ENCODE measurements at places on chromosomes 3 and 15.

DNA sequence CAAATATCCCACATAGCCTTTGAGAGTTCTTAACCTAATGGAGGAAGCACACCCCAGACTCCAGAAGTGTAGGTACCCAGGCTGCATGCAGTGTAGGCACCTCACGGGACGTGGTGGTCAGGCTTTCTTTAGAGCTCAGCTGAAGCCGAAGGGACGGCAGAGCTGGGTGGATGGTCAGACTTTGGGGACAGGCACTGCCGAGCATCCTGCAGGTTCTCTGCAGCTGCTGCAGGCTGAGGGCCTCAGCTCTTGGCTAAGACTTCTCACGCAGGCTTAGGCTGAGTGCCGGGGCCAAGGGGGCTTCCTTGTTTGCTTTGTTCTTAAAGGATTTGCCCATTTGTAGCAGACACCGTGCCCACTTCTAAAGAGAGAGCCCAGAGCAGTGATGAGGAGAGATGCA is 177.0 kb downstream of the RAB11A start:
- DNase-seq: no peak

- DNase-seq: no peak
Measured at GRCh38 chr3:102165367-102165766, 269.4 kb upstream of the ZPLD1 start.

DNA sequence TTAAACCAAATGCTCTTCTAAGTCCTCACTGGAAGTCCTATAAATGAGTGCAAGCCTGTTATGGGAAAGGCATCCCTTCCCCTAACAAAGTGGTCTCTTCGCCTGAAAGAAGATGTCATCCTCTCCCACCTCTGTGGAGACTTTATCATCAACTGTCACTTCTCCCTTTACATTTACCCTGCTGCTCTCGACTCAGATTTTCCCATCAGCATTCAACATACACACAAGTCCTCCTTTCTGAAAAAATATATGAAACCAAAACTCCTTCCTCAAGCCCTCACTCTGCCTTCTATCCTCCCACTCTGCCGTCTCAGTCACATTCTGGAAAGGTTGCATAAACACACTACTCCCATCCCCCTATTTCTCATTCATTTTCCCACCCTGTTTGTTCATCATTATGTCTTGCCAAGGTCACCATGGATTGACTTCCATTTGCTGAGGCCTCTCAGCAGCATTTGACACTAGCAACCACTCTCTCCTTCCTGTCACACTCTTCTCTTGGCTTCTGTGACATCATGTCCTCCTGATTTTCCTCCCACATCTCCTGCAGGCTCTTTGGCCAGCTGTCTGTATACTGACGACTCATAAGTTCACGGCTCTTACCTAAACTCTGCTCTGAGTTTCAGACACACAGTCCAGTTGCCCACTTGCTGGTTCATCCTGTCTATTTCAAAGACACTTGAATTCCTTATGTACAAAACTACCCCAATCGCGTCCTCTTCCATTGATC is 70.3 kb upstream of the SMAD3 start:
- DNase-seq: no peak

- DNase-seq: no peak
Measured at GRCh38 chr3:98596541-98597500, 3.4 kb upstream of the CPOX start.

DNA sequence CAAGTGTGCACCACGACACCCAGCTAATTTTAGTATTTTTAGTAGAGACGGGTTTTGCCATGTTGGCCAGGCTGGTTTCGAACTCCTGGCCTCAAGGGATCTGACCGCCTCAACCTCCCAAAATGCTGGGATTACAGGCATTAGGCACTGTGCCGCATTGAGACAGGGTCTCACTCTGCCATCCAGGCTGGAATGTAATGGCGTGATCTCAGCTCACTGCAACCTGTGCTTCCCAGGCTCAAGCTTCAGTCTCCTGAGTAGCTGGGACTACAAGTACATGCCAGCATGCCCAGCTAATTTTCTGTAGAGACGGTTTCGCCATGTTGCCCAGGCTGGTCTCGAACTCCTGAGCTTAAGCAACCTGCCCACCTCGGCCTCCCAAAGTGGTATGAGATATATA is 51.6 kb downstream of the ACAD9 start:
- no peak for DNase-seq

GRCh38 chr3:81761904-81762580 is 597 bp upstream of the GBE1 start:
- no peak for DNase-seq

GRCh38 chr3:141266797-141267555 is 35.4 kb downstream of the PXYLP1 start:
- peak; percentile 22 for DNase-seq

GRCh38 chr3:37505415-37505814 is 331.0 kb upstream of the LRRFIP2 start:
- DNase-seq: no peak

DNA sequence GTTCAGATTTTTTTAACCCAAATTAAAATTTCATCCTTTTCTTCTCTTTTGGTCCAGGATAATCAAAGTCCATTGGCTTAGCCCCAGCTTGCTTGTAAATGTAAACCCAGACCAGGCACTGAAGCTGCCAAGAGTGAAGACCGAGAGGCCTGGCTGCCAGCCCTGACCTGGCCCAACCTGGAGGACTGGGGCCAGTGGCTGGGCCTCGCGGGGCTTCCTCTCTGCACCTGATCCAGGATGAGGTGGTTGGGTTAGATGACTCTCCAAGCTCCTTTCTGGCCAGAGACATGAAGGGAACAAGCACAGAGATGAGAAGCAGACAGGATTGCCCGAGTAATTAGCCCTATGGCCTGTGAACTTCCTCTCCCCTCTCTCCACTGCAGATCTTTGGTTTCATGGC is 50.6 kb downstream of the CMTM6 start:
- no peak for DNase-seq

DNA sequence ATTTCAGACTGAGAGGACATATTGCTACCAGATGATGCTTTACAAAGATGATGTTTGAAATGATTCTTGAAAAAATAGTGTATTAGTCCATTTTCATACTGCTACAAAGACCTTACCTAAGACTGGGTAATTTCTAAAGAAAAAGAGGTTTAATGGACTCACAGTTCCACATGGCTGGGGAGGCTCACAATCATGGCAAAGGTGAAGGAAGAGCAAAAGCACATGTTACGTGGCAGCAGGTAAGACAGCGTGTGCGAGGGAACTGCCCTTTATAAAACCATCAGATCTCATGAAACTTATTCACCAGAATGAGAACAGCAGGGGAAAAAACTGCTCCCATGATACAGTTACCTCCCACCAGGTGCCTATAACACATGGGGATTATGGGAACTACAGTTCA is 658.4 kb upstream of the CFAP20DC start:
- DNase-seq: no peak

DNA sequence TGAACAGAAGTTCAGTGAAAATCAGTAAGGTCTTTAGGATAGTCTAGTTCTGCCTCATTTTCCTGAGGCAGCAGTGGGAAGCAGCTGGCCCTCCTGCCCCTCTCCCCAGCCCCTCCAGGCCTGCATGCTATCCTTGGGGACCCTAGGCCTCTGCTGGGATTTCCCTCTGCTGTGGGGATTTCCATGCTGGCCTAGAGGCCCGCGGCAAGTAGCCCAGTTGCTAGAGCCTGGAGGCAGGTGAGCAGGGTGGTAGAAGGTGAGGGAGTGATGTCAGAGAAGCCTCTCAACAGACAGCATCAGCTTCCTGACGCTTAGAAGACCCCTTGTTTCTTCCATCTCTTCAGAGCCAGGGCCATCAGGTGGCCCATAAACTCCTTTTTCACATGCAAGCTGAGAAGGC is 305.8 kb upstream of the THBS1 start:
- no peak for DNase-seq

- no peak for DNase-seq
Measured at GRCh38 chr3:131192701-131193100, 166.0 kb downstream of the NEK11 start.

GRCh38 chr15:74906450-74907162 is at the start of gene FAM219B:
Gene FAM219B (minus strand): TSS chr15:74906851. CDS start chr15:74906800, 51 bp downstream.
- peak; percentile 72 for DNase-seq

All from stimulated activated CD4-positive, alpha-beta T cell treated with anti-CD3 and anti-CD28 coated beads, Interleukin-1b, Interleukin-23, amount 100 ng/mL, for 48 hours (primary cell).